ENCODE measurements at places on chromosomes 3 and 15. TPM values are rescaled to one million over a fixed set of nuclear protein-coding genes. Genes with fewer than 3 reads are reported as not detected.

Gene ASB14
- not detected for total RNA-seq

Gene ATP13A5
- total RNA-seq, result not detected

Gene C2CD4B
- not detected for total RNA-seq

Gene COL6A5
- not detected for total RNA-seq

Gene HRH1
- total RNA-seq, result 0.27 TPM

Gene CCR9
- not detected for total RNA-seq

Gene CSTA
- total RNA-seq, result not detected

Gene RHCG
- not detected for total RNA-seq

Gene GALNT15
- total RNA-seq, result not detected

Gene GNAT1
- not detected for total RNA-seq

Gene TMEM212
- not detected for total RNA-seq

Gene COX5A
- 236 TPM for total RNA-seq

Gene IDH3A
- 71.2 TPM for total RNA-seq

Gene CAPN3
- 5.3 TPM for total RNA-seq

Gene FSIP1
- 0.48 TPM for total RNA-seq

Gene LYZL4
- not detected for total RNA-seq

Gene MLF1
- 0.79 TPM for total RNA-seq

Gene ZIC1
- total RNA-seq, result not detected

Gene GOLGA6L7
- not detected for total RNA-seq

Gene CX3CR1
- 0.60 TPM for total RNA-seq

Data from activated CD4-positive, alpha-beta T cell treated with anti-CD3 and anti-CD28 coated beads, Interleukin-2, amount 10 ng/mL, durations not matched to agents 7 days and 5 days (primary cell).